ENCODE measurements at places on chromosomes 11 and 22.

DNA sequence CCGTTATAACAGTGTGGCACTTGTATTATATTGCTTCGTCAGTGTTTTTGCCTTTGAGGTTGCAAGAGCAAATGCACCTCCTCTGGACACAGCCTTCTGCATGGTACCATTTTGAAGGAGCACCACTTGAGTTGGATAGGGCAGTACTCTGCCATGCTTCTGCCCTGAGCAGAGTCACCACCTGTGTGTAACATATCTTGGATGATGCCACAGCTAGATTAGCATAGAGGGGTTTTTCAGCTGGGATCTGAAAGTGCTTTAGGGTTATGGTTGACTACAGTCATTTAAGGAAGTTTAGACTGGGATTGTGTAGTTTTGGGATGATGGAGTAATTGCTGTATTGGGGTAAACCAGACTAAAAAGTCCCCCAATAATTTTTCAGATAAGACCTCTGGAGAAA is 78.8 kb downstream of the PPP6R3 start:
- DNase-seq, result no peak

- no peak for DNase-seq
These were observed 560.4 kb downstream of the TBC1D22A start for GRCh38 chr22:47322854-47323253.

DNA sequence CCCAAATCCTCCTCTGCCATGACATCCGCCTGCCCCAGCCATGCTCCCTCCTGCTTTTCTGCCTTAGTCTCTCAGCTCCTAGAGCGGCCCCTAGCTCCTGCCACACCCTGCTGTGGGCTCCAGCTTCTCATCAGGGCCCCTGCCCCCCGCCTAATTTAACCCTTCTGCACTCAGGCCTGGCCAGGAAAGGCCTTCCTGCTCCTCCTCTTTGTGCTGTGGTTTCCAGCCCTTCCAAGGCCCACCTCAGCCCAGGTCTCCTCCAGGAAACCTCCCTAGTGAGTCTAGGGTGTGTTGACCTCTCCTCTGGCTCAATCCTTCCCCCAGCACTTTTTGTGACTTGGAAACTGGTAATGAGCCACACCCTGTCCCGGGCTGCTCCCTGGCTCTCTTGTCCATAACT is 11.3 kb downstream of the PTPN5 start:
- DNase-seq, result no peak

- no peak for DNase-seq
These were observed 134.6 kb downstream of the CCDC34 start for GRCh38 chr11:27228232-27228905.

- no peak for DNase-seq
These were observed 104.8 kb downstream of the PRR5L start for GRCh38 chr11:36400766-36401455.

DNA sequence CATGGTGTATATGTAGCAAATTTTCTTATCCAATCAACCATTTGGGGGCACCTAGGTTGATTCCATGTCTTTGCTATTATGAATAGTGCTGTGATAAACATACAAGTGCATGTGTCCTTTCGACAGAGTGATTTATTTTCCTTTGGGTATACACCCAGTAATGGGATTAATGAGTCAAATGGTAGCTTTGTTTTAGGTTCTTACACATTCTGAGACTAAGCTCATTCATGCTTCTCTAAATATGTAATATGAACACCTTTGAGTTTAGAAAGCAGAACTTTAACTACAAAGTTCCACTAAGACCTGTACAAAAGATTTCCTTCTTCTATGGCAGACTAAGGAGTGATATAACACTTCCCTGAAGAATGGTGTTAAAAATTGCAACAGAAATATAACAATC is 627.0 kb downstream of the KCNA4 start:
- DNase-seq, result no peak

DNA sequence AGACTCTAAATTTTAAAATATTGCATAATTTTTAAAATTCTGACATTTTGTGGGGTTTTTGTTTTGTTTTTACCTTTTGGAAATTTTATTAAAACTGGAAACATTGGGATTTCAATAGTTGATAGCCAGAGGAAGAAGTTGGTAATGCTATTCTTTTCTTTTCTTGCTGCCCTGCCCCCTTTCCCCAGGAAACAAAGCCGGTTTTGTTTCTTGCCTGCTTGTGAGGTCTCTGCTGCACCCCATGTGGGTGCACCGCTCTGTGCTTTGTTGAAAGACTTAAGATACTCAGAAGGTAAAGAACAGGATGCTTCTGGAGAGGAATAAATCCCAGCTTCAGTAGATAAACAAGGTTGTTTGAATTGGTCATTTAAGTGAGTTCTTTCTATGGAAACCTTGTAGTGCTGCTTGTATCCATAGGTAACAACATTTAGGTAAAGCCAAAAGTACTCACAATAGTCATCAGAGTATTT is 87.5 kb downstream of the YAP1 start:
- DNase-seq, result no peak

GRCh38 chr11:28228196-28228895 is 120.2 kb downstream of the METTL15 start:
- no peak for DNase-seq

DNA sequence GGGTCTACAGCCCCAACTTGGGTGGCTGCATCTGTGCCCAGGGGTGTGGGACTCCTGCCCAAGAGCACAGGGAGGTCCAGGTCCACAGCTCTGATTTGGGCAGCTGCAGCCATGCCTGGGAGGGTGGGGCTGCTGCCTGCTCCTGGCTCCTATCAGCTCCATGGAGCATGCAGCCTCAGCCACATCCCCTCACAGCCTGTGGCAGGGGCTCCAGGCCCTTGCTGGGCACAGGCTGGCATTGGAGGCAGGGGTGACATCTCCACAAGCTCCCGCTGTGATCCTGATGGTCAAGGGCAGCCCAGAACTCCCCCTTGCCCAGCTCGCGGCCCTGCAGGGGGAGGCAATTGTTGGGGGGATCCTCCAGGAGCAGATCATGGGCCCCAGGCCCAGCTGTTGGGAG is 6.3 kb upstream of the OR56A4 start:
- no peak for DNase-seq

- DNase-seq, result no peak
These were observed 114.2 kb downstream of the CCDC34 start for GRCh38 chr11:27248576-27249509.

DNA sequence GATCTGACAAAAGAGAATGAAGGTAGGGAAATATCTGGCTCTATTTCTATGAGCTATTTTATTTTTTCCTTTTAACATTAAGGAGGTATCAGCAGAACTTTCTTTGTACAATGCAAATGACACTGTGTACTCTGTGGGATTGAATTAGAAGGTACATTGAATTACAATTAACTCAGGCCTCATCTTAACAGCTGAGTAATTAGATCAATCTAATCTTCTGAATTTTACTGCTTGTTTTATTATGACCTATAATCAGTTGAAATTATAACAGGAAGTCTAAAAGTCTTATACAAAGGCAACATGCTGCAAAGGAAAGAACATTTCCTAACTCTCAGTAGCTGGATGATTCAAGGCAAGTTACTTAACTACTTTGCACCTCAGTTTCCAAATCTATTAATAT is 69.8 kb downstream of the RELT start:
- DNase-seq, result no peak

- DNase-seq, result no peak
These were observed 16.9 kb downstream of the IL18BP start for GRCh38 chr11:72015511-72016061.

- no peak for DNase-seq
These were observed 4.3 kb upstream of the CARNS1 start for GRCh38 chr11:67410984-67411784.

- no peak for DNase-seq
These were observed 3.6 kb downstream of the RTN4RL2 start for GRCh38 chr11:57463671-57464538.

DNA sequence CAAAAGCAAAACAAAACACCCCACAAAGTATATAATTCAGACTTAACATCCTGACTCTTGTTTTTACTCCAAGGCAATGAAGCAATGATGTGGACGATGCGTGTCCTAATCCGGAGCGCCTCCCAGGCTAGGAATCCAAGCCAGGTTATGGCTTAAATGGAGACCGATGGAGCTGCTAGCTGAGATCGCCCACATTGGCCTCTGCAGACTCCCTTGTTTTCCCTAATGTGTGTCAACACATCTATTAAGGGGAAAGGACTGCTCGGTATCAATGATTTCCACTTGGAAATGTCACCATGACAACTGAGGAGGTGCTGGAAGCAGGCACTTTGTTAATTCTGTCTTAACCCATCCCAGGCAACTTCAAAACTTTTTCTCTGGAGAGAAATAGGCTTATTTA is 311.7 kb downstream of the TBC1D22A start:
- DNase-seq, result no peak

- no peak for DNase-seq
These were observed at the start of gene MDK for GRCh38 chr11:46381048-46381818. MDK (plus strand) TSS chr11:46381669; CDS start chr11:46382058, 389 bp downstream.

GRCh38 chr11:15177491-15177890 is 62.8 kb downstream of the INSC start:
- DNase-seq, result no peak

GRCh38 chr22:34877506-34877905 is 188.5 kb upstream of the ISX start:
- no peak for DNase-seq

DNA sequence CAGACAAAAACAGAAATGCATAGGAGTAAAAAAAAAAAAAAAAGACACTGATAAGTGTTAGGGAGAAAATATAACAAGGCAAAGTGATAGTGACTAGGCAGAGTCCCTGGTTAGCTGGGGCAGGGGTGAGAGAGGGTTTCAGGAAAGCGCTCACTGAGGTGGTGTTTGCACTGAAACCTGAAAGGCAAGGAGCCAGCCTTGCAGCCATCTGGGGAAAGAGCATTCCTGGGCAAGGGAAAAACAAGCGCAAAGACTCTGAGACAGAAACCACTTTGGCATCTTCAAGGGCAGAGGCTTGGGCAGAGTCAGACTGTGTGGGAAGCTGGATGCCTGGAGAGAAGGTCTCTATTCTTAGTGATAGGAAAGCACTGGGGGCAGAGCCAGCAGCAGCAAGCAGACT is 14.5 kb downstream of the CLMP start:
- no peak for DNase-seq

- no peak for DNase-seq
These were observed 16.8 kb downstream of the MUC5B start for GRCh38 chr11:1239596-1240205.

- DNase-seq, result no peak
These were observed 16.0 kb downstream of the POLA2 start for GRCh38 chr11:65277631-65278277.

DNA sequence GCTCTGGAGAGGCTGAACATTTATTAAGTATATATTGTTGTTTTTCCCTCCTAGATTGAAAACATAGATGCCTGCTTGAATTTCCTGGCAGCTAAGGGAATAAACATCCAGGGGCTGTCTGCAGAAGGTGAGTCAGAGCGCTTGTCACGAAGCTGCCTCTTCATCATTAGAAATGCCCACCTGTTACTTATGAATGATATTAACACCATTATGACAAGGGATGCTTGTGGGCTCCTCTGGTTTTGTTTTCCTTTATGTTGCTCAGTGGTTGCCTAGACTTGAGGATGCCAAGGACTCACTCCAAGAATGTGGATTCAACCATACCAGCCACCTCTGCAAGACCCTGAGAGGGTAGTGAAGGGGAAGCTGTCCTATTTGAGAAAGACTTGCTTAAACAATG is 156.2 kb downstream of the NAV2 start:
- DNase-seq, result no peak

- no peak for DNase-seq
These were observed 87.8 kb upstream of the NNMT start for GRCh38 chr11:114208377-114208776.

DNA sequence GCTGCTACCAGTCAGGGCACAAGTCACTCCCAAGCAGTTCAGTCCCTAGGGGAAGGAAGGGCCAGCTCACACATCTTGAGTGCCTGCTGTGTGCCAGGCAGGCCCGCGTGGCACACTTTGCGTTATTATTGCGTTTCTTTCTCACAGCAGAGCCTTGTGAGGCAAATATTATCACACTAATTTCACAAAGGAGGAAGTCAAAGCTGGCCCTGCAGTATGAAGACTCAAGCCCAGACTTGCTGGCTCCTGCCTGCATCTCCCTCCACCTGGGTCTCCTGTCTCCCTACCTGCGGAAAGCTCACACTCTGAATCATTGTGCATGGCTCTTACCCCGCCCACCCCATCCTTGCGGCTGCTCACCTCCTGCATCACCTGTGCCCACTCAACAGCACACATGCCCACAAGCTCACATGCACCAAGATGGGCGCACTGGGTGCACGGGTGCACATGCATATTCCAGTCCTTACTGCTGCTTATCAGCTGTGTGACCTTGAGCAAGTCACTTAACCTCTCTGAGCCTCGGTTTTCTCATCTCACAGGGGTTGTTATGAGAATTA is 31.7 kb upstream of the P2RY2 start:
- DNase-seq, result no peak

DNA sequence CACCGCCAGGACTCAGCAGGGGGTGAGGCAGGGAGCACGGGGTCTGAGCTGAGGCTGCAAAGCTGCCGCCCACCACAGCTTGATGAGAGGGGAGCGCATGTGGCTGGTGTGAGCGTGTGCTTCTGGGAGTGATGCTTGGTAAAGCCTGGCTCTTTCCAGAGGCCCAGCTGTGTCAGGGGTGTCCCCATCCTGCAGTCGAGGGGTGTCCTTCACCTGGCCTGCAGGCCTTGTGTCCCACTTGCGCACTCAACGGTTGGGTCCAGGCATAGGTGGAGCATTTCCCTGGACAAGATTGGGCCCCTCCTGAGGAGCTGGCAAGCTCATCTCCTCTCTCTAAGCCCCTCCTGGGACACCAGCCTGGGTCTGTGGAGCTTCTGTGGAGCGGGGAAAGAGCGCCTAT is 273.9 kb downstream of the TBC1D22A start:
- no peak for DNase-seq
